ENCODE measurements at places on chromosomes 16 and 17.

GRCh38 chr16:27620541-27620940 lies 70.6 kb downstream of the KATNIP start:
- DNase-seq = no peak

DNA sequence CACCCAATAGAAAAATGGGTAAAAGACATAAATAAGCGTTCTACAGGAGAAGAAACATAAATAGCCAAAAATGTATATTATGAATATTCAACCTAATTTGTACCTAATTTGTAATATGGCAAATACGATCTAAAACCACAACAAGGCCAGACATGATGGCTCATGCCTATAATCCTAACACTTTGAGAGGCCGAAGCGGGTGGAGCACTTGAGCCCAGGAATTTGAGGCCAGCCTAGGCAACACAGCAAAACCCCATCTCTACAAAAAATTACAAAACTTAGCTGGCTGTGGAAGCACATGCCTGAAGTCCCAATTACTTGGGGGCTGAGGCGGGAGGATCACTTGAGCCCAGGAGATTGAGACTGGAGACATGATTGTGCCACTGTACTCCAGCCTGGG lies 30.1 kb downstream of the CRLF3 start:
- no peak for DNase-seq

DNA sequence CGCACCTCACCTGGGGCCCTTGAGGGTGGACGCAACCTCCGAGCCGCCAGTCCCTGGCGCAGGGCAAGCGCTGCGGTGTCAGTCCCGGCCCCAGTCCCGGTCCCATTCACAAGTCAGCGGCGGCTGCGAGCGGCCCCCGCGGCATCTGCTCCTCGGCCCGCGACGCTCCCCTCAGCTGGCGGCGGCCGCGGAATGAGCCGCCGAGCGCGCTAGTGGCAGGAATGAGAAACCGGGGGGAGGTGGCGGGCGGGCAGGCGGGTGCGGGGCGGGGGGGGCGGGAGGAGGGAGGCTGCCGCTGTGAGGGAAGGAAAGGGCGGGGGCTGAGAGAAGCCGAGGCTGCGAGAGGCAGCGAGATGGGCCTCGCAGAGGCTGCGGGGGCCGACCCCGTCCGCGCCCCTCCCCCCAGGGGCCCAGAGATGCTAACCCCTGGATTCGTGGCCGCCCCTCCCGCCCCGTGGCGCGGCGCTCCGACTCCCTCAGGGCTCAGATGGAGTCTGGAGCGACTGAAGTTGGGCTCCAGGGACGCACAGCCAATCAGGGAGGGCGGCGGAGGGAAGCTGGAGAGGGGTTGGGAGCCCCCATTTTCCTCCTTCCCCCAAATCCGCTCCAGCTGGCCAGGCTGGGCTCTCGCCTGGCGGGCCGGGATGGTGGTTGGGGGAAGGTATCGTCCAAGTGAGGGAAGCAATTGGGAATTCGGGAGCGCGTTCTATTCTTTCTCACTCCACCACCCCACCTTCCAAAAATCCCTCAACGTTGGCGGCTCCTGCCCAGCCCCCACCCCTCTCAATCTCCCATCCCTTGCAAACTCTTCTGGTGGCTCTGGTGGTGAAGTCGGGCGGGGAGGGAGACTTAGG lies at the start of gene CDH11:
Gene CDH11 (minus strand): TSS at position 194 of the 854 bp plus-strand sequence. CDS start 117,194 bp downstream, outside the sequence.
- DNase-seq = no peak

DNA sequence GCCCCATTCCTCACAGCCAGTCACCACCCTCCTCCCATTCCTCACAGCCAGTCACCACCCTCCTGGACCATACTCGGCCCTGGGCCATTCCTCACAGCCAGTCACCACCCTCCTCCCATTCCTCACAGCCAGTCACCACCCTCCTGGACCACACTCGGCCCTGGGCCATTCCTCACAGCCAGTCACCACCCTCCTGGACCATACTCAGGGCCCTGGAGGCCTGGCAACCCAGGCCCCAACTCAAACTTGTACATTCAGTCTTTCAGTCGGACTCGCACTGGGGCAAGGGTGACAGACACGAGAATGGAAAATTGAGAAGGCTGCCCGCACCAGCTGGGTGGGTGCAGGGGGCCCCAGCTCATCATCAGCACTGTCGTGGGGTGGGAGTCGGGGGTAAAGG lies 30.4 kb upstream of the FOXK2 start:
- DNase-seq = no peak

- DNase-seq = peak; percentile 79
Observed at GRCh38 chr16:2904100-2904921, 7.4 kb upstream of the FLYWCH1 start.

GRCh38 chr16:23990507-23990906 lies 154.7 kb downstream of the PRKCB start:
- DNase-seq = no peak

GRCh38 chr16:81861503-81861902 lies 82.4 kb downstream of the PLCG2 start:
- DNase-seq = no peak

DNA sequence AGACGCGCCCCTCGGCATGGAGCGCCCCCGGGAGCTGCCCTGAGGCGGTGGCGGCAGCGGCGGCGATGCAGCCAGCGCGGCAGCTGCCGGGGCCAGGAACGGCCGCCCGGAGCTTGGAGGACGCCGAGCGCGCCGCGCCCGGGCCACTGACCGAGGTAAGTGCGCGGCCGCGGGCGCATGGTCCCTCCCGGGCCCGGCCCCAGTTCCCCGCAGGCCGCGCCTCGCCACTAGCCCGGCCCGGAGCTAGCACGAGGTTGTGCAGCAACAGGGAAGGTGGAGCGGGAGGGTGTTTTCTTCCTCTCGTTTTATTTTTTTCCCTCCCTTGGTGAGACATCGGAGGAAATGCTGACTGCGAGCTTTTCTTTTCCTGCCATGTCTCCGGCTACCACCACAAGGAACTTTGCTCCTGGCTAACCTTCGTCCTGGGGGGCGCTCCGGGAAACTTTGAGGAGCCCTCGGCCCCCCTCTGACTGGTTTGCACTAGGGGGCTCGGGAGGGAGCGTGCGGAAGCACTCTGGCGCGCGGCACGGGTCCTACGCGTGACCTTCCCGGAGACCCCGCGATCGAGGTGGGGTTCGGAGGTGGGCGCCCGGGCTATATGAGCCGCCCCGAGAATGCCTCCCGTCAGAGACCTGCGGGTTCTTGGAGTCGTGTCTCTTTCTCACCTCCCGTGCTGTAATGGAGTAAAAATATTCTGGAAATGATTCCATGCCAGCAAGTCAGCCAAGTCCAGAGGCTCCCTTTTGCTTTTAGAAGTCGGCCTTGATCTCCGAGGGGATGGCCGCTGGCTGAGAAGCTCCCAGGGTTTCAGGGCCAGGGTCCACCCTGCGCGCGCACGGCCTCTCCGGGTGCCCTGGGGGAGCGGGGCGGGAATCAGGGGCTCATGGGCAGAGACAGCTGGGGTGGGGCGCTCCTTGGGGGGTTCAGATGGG lies 868 bp downstream of the KCNJ12 start:
- peak; percentile 56 for DNase-seq

GRCh38 chr16:3171855-3172593 lies 16.0 kb upstream of the OR1F1 start:
- peak; percentile 53 for DNase-seq

DNA sequence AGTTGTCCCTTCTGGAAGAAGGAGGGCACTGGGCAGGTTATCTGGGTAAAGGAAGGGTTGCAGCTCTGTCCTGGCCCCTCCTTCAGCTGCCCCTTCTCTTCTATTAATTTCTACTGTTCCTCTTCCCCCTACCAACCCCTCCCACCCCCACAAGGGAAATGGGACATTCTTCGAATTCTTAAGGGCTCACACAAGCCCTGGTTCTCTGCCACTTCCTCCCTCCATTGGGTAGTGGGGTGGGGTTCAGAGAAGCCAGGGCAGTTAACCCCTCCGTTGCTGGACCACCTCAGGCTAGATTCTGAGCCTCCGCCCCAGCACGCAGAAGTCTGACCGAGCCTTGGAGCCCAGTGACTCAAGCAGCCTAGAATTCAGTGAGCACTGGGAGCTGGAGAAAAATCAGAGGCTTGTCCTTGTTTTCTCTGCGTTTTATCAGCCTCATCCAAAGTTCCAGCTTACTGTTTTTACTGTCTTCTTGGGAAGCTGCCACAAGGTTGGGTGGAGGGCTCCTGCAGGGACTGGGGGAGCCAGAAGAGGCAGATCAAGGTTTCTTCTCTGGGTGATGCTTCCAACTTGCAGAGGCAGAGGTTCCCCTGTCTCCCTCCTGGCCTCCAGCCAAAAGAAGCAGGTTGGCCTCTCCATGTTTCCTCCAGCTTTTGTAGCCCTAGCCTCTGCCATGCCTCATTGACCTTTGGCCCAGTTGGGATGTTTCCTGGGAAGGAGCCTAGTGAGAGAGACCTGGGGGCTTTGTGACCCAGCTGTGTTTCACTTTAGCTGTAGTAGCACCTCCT lies 10.2 kb downstream of the LASP1 start:
- DNase-seq = no peak

DNA sequence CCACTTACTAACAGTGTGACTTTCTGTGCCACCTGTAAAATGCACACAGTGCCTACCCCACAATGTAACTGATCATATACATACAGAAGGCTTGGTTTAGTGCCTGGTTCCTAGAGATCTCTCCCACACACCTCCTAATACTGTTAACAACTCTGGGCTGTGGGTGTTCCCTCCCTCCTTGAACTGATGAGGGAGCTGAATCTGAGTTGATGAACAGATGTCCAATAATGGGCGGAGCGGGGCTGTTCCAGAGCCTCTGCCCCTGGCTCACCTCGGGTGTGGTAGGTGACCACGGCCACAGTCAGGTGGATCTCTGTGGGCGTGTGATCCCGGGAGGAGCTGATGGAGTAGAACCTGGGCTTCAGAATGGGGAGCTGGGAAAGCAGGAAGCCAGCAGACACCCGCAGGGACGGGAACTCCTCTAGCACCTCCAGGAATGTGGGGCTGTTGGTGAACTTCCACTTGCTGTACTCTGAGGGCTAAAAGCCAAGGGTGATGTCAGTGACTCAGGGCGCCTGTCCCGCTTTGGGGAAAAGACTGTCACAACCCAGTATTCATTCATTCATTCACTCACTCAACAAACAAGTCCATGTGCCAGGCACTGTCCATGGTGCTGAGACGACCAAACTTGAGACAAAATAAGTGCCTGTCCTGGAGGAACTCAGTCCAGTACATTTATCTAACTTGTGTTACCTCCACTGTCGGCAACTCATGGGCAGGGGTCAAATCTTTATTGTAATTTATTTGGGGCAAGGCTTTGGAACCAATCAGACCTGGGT lies 37.6 kb downstream of the NOS2 start:
- no peak for DNase-seq

- DNase-seq = no peak
Observed at GRCh38 chr16:86948046-86948445, 369.1 kb downstream of the C16orf95 start.
